Activated CD4-positive, CD25-positive, alpha-beta regulatory T cell (primary cell): ENCODE measurements at places on chromosomes 4 and X.

GRCh38 chr4:152360045-152360410 lies 175.9 kb downstream of the FBXW7 start:
- no peak for DNase-seq

DNA sequence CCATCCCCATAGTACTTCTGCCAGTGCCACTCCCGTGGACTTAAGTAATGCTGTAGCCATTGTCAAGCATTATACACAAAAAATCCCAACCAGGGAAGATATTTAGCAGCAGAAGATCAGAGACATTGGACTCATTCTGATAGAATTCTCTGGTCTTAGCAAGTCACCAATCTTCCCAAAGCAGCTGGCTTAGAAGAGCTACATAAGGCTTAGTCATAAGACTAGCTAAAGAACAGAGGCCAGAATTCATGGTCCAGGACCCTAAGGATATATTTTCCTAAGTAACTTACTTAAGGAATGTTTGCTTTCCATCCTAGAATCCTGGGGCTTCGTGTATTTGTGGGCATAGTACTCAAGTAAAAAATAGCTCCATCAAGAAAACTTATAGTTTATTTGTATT lies 100.3 kb upstream of the SLIT2 start:
- no peak for DNase-seq

GRCh38 chrX:54560411-54560810 lies 30.4 kb downstream of the GNL3L start:
- no peak for DNase-seq

DNA sequence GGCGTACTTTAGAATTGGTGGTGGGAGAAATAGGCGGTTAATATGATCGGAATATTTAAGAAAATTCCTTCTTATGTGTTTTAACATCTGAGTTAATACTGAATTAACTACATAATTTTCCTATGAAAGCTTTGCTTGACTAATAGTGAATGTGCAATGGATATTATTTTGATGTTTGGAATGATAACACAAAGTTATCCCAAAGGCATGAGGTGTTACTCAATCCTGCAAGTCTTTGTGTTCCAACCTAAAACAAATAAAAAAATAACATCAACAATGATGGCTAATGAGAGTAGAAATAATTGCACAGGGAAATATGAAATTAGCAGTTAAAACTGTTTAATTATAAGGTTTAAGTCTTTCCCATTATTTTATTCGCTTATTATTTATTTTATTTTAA lies 183.6 kb upstream of the ARSJ start:
- no peak for DNase-seq

DNA sequence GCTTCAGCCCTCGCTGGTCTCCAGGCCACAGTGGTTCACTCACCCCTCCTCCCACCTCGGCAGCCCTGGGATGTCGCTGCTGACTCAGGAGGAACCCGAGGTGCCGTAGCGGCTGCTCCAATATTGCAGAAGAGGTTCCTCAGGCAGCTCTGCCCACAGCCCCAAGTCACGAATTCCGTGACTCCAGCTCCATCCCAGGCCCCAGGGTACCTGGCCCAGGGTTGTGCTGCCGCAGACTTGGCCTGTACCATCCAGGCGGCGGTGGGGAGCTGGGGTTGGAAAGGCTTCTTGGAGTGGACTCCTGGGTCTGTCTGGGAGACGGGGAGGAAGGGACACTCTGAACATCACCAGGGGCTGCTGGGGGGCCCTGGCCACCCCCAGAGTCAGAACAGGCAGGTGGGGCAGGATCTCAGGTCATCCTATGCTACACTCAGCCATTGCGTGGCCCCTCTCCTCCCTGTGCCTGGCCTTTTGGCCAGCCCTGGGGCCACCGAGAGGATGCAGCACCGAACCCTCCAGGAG lies 728 bp upstream of the HGFAC start:
- no peak for DNase-seq

GRCh38 chr4:94171616-94172015 lies 36.0 kb upstream of the SMARCAD1 start:
- DNase-seq, result no peak

GRCh38 chr4:14265651-14266050 lies 638.1 kb upstream of the BOD1L1 start:
- no peak for DNase-seq

GRCh38 chr4:35500812-35501211 lies 743.5 kb downstream of the ARAP2 start:
- no peak for DNase-seq

DNA sequence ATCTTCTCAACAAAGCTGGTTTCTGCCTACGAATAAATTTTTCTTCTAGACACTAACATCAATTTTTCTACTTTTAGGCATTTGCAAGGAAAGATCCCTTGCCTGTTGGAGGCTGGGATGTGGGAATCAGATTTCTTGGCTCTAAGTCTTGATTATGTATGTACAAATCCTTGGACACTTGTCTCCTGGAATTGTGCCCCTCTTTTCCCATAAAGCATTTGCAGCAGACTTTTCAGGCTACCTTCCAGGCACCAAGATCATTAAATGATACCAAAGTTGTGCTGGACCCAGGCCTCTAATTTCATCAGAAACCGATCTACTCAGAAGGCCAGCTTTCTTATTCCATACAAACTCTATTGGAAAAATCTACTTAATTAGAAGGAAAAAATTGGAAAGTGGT lies 339.5 kb upstream of the DIPK2B start:
- no peak for DNase-seq

- no peak for DNase-seq
Measured at GRCh38 chr4:14458463-14458862, 543.8 kb upstream of the CPEB2 start.

DNA sequence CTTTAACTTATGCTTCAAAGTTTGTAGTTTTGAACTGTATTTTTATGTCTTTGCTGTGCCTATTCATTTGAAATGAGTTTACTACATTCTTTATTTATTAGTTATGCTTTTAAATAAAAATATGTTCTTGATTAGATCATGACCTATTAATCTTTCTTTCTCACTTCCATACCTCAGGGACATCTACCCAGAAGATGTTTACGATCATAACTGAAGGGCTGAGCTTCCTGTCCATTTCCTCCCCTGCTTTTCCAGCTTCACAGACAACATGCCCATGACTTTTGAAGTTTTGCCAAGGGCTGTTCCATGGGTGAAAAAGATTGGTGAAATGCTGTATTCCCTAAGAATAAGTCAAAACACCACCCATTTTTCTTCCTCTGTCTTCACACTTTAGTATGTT lies 99.7 kb upstream of the DDIT4L start:
- DNase-seq, result no peak

GRCh38 chr4:128823025-128823661 lies 13.6 kb downstream of the JADE1 start:
- DNase-seq, result no peak

DNA sequence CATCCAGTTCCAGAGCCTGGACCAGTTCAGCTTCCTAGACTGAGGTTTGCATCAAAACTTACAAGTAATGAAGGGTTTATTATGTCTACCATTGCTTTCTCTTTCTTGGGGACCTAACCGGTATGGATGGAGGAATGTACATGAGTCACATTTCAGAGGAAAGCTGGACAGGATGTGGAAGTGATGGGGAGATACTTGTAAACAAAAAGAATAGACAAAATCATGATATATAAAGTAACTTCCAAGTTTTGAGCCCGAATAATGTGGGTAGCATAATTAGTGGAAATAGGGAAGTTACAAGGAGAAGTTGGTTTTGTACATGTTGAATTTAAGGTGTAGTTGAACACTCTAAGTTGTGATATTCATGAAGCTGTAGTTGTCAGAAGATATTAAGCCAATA lies 15.0 kb downstream of the FNIP2 start:
- DNase-seq, result no peak

GRCh38 chr4:29151584-29151983 lies 1568.6 kb upstream of the PCDH7 start:
- no peak for DNase-seq

DNA sequence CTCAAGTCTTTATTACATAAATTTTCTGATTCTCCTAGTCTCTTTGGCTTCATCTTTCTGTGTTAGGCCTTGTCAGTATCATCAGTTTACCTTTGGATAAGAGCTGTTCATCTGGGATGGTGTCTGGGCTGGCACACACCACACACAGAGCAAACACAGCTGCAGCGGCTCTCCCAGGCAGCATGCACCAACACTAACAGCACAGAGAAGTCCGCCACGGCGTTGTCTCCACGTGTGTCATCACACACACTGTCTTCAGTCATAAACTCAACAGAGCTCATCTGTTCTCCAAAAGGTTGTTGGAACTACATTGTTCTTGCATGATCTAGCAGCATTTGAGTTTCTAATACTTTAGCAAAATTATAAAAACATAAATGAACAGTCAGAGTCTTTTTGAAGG lies 851.9 kb upstream of the FRG1 start:
- no peak for DNase-seq

GRCh38 chr4:48081196-48081595 lies 52.9 kb downstream of the TXK start:
- no peak for DNase-seq

DNA sequence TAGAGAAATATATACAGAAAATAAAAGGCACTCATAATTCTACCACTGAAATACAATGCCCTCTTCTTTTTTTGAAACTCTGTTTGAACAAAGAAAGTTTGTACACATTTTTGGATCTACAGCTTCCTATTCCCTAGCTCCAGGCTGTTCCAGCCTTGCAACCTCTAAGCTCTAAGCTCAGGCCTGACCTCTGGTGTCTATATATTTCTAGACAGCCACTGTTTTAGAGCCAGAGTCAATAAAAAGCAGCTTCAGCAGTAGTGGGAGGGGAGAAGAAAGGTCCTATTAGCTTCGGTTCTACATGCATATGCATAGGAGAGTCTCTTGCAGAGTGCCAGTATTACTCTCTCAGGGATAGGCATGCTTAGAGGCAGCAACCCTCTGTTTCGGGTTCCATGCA lies 39.7 kb downstream of the CLDN2 start:
- no peak for DNase-seq

DNA sequence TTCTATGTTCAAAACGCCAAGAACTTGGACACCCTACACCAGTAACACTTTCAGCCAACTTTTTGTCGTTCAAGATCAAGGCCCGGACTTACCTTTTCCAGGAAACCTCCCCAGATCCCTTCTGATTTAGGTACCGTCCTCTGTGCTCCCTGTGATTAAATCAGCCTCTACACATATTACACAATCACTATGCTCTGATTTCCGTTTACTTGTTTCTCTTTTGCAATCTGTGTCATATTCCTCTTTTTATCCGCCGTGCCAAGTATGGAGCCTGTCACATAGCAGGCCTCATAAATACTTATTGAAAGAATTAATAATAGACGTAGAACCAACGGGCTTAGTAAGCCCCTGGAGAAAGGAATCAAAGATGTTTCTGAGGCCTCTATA lies 722 bp upstream of the TMEM33 start:
- DNase-seq, result no peak

DNA sequence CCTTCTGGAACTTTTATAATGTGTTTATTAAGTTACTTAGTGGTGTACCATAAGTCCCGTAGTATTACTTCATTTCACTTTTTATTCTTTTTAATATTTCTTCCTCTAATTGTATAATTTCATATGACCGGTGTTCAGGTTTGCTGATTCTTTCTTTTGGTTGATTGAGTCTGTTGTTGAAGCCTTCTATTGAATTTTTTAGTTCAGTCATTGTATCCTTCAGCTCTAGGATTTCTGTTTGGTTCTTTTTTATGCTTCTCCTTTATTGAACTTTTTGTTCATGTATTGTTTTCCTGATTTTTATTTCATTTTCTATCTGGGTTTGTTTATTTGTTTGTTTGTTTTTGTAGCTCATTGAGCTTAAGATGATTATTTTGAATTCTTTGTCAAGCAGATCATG lies 8.8 kb downstream of the CEP44 start:
- no peak for DNase-seq
